RPMI8226 (cell line): ENCODE measurements at places on chromosomes 3 and 15.

- DNase-seq = no peak
These were observed 12.4 kb downstream of the PPM1M start for GRCh38 chr3:52257911-52258310.

DNA sequence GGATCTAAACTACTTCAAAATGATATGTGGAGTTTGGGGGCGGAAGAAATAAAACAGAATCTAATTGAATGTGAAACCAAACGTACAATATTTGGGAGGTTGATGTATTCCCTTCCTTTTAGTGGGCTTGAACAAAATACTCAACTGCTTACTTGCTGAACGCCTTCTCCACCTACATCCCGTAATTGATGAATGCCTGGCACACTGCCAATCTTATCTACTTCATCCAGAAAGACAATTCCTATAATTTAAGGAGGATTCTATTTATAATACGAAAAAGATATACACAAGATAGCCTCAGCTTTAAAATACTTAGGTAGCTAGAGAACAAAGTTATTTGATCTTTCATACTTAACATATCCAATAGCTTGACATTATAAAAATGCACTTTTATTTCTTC, 23.1 kb upstream of the PDCD7 start:
- DNase-seq = no peak

DNA sequence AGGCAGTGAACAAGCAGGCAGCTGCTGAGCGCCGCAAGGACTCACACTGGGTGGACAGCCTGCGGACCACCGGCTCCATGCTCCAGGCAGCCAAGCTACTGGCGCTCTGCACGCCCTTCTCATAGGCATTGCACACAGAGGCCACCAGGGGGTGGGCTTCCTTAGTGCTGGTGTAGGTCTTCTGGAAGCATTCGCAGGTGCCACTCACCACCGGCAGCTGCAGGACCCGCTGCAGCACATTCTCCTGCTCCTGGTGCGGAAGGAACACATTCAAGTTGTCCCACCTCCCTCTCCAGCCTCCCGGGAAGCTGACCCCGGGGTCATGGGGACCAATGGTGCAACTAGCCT, 6.0 kb downstream of the PLIN1 start:
- DNase-seq = peak; percentile 83

DNA sequence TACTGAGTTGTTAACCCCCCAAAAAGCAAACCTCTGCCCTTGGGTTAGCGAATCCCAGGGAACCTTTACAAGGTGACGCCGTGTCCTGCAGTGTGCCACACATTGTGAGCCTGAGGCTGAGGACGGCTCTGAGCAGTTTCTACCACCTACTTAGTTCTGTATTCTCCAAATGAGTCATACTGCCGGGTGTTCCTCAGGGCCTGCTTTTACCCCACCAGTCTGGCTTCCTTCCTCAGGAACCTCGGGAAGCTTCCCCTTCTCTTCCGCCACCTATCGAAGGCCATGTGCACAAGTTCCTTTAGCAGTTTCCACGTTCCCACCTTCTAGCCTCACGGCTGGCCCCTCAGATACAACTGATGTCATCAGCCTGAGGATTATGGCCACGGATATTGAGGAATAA, 384.0 kb upstream of the TPM1 start:
- no peak for DNase-seq

DNA sequence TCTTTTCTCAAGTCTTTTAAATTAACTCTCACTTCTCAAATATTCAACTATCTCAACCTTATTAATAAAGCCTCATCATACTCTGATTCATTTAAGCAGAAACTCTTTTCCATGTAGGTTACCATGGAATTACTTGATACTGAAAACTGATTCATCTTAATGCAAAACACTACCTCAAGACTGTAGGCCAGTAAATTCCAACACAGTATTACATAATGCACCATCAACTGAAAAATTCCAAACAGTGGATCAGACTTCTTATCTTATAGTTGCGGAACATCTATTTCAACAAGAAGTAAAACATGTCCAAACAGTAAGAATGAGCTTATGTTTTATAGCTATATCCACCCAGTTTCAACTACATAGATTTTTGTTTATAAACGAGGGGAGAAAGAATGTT, 124.5 kb downstream of the PEAK1 start:
- no peak for DNase-seq

DNA sequence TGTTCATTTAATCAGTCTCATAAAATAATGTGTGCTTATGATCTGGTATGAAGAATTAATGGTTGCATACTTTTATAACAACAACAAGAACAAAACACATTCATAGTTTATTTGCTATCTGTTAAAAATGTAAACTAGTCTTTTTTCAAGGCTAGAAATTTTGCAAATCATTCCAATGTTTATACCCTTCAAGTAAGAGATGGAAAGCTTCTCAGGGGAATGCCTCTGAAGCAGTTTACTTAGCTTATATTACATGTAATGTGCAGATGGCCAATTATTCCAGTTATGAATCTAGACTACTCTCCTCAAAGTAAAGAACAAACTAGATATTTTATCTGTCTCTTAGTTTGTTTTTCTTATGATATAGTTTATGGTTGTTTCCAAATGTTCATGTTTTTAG, 575.4 kb downstream of the NAALADL2 start:
- DNase-seq = no peak

DNA sequence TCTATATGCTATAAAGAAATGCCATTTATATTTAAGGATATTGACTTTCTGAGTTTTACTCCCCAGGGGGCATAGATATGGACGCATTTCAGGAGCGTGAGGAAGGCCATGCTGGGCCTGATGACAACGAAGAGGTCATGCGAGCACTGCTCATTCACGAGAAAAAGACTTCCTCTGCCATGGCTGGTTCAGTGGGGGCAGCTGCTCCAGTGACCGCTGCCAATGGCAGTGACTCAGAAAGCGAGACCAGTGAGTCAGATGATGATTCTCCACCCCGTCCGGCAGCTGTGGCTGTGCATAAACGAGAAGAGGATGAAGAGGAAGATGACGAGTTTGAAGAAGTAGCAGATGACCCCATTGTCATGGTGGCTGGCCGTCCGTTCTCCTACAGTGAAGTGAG, 38.4 kb downstream of the GTF2E1 start:
- no peak for DNase-seq

- DNase-seq = no peak
These were observed 113.5 kb downstream of the GHSR start for GRCh38 chr3:172334671-172335207.

- DNase-seq = no peak
These were observed 4.0 kb downstream of the LAMP3 start for GRCh38 chr3:183158551-183159006.

DNA sequence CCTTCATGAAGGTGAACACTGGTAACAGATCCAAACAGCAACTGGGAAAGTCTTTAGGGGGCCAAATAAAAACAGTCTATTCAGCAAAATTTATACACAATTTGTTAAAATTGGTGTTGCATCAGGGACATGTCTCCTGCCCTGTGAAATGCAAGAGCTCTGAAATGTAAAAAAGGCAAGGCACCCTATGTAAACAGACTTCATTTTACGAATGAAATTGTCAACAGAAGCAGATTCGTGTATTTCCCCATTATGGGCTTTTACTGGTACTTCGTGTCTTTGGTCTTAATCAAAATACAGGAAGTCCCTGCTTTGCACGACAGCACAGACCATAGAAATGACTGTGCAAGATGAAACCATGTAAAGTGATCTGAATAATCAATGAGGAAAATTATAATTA, 127.3 kb upstream of the THBS1 start:
- no peak for DNase-seq

DNA sequence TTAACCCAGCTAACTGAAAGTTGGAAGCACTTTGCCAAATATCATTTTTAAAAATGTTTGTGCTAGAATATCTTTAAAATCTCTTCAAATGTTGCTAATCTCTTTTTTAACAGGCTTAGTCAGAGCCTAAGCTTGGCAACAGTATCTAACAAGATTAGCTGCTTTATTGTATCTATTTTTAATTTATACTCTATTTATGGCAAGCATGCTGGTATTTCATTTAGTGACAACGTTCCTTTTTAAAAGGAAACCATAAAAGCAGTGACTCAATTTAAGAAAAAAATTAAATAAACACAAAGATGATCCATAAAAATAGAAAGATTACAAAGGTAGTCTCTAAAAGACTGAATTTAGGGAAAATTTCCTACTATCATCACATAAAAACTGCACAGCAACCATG, 40.5 kb downstream of the SLC12A6 start:
- no peak for DNase-seq

GRCh38 chr3:25870452-25870851, 80.6 kb downstream of the OXSM start:
- DNase-seq = no peak

DNA sequence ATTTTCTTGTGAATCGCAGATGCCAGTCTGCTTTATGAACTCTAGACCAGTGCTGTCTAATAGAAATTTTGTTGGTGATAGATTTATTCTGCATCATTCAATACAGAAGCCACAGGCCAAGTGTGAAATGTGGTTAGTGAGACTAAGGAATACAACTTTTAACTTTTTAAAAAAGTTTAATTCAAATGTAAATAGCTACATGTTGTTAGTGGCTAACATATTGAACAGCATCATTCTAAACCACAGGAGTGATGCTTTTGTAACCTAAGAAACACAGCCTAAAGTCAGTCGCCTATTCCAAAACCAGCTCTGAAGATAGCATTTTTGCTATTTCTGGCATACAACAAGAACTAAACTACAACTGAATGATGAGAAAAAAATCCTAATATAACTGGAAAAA, 164.8 kb upstream of the CBLB start:
- DNase-seq = no peak

- no peak for DNase-seq
These were observed 404.1 kb downstream of the EPHB1 start for GRCh38 chr3:135199137-135199536.

DNA sequence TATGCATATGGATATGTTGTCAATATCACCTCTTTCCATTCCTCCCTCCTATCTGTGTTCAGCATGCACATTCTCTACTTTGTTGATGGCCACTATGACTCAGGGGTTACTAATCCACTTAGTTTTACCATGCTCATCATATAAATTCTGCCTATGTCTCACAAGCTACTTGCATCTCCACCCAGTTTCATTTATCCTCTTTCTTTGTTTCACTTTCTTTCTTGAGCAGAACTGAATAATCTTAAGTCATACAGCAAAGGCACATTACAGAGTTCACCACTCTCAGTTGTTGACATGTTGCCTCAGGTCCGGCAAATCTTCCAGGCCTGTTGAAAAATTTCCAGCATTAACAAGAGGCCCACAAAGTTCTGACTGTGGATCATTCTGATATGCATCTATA, 71.5 kb downstream of the SSR3 start:
- DNase-seq = peak; percentile 86

- no peak for DNase-seq
These were observed 36.6 kb downstream of the RUBCN start for GRCh38 chr3:197700095-197700494.

- peak; percentile 47 for DNase-seq
These were observed 1.7 kb downstream of the PLXND1 start for GRCh38 chr3:129604767-129605166.

DNA sequence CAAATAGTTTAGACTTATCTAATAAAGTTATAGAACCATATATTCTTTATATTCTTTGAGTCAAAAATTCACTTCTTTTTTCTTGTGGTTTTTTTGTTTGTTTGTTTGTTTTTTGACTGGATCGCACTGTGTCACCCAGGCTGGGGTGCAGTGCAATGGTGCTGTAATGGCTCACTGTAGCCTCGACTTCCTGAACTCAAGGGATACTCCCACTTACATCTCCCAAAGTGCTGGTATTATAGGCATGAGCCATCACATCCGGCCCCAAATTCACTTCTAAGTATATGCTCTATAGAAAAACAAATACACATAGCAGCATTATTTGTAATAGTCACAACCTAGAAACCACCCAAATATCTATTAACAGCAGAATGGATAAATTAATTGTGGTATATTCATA, 13.7 kb upstream of the SLTM start:
- no peak for DNase-seq

DNA sequence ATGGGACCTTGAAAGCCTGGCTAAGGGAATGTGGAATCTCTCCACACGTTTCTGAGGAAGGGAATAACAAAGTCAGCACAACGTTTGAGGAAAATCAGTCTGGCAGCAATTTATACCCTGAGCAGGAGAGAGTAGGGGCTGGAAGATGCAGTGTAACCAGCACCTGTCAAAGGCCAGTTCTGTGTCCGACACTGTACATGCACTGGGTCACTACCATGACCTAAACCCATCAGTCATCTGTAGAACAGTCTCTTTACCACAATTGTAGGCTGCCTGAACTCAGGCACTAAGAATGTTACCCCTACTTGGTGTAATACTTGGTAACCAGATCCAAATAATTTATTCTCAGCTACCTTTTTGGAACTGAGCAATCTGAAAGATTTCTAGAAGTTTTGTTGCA, 113.4 kb downstream of the FEZF2 start:
- no peak for DNase-seq

- DNase-seq = no peak
These were observed 24.1 kb downstream of the RHOA start for GRCh38 chr3:49387721-49388120.

- DNase-seq = no peak
These were observed 43.3 kb downstream of the ZPLD1 start for GRCh38 chr3:102478160-102478559.

DNA sequence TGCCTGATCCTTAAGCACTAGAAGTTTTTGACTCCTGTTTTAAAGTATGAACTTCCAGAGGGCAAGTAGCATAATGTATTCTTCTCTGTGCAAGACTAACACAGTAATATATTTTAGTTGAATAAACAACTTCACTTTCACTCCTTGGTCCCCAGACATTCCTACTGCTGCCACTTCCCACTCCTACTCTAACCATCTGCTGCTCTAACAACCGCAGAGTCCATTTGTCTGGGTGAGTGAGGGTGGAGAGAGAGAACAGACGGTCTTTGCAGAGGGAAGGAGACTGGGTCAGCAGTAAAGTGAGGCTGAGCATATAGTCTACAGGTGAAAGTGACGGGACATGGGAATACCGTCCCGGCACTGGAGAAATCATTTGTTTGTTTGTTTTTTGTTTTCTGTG, 301.0 kb upstream of the SLCO3A1 start:
- DNase-seq = no peak

GRCh38 chr3:157166561-157166960, 6.6 kb upstream of the CCNL1 start:
- no peak for DNase-seq

- DNase-seq = no peak
These were observed 18.1 kb upstream of the STAC start for GRCh38 chr3:36362216-36362615.

GRCh38 chr3:125219261-125219701, 6.7 kb upstream of the SLC12A8 start:
- DNase-seq = no peak

- DNase-seq = no peak
These were observed 112.4 kb upstream of the GOLGA8J start for GRCh38 chr15:29970402-29970695.

GRCh38 chr15:36584511-36584910, 5.1 kb downstream of the CDIN1 start:
- DNase-seq = no peak
